Upper lobe of left lung (tissue), 6 donors: ENCODE measurements at places on chromosomes 7 and 10.
A peak's percentile ranks its signal among the peaks of the same experiment; 100 is the strongest.

GRCh38 chr10:6423413-6424170 is 156.5 kb downstream of the PRKCQ start:
- peaks cover 4% of the 10 kb centered on the region for H3K36me3 ChIP-seq
- H3K27me3 ChIP-seq: no peaks in the 10 kb centered on the region
- no peak overlapping the region for H3K27ac ChIP-seq
- H3K4me1 ChIP-seq: no peaks in the 10 kb centered on the region
- no peak for DNase-seq

DNA sequence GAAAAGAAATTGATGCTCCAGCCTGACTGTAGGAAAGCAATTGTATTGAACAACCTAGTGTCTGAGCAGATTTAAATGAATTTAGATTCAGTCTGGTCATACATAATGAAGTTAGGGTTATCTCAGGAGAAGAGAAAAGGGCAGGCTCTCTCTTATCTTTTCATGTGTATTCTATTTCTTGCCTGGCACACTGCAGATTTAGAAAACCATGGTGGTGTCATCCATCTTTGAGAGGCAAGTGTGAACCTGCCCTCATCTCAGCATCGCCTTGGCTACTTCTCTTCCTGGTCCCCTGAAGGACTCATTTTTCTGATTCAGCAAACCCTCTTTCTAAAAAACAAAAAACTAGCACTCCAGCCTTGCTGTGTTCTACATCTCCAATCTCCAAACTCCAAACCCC is 137.7 kb downstream of the LRRC4 start:
- H3K27ac ChIP-seq: no peak overlapping the region
- H3K36me3 ChIP-seq: peaks cover 8% of the 10 kb centered on the region
- H3K27me3 ChIP-seq: no peaks in the 10 kb centered on the region
- no peak overlapping the region for H3K4me3 ChIP-seq

- no peaks in the 10 kb centered on the region for H3K27me3 ChIP-seq
- no peak for DNase-seq
- no peak overlapping the region for H3K27ac ChIP-seq
- no peaks in the 10 kb centered on the region for H3K4me1 ChIP-seq
- H3K4me3 ChIP-seq: no peak overlapping the region
Observed at GRCh38 chr7:20062932-20063331, 154.3 kb downstream of the MACC1 start.

DNA sequence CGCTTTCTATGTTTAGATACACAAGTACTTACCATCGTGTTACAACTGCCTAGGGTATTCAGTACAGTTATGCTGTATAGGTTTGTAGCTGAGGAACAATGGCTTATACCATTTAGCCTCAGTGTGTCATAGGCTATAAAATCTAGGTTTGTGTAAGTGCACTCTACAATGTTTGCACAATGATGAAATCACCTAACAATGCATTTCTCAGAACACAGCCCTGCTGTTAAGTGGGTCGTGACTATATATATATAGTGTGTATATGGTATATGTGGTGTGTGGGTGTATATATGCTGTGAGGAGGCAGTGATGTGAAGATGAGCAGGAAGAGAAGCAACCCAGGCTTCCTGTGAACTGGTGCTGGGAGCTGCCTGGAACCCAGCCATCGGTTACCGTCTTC is 65.6 kb upstream of the MKI67 start:
- no peak overlapping the region for H3K27ac ChIP-seq
- no peak overlapping the region for H3K4me3 ChIP-seq
- H3K36me3 ChIP-seq: no peaks in the 10 kb centered on the region
- no peak for DNase-seq
- H3K4me1 ChIP-seq: no peaks in the 10 kb centered on the region

DNA sequence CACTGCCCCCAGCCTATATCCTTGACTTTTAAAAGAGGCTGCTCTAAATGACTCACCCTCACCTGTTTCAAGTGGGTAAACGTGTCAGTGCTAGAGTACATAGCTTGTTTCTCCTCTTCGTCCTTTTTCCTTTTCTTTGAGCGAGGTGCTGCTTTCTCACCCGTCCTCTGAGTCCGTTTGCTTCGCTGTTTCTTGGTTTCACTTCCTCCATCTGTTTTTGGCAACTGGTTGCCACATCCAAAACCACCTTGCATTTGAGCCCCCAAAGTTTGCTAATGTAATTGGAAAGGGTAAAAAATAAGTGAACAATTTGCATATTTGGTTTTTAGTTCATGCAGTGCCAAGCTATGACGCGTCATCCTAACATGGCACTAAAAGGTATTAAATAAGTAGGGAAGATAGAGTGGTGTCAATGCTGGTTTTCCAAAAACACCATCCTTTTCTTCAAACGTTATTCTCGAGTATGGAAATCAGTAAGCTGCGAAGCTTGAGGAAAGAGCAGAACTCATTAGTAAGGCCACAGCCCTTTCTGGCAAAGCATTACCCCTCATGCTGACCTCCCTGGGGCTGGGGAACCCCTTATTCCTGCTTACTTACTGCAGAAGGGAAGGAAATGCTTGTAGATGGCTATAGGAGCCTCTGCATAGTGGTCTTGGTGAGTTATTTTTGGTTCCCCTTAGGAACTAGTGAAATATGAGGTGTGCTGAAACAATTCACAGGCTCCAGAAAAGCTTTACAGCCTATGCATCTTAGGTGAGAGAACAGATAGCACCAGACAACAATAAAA is 133.5 kb downstream of the GALNT11 start:
- peaks cover 57% of the 10 kb centered on the region for H3K36me3 ChIP-seq
- no peak overlapping the region for H3K4me3 ChIP-seq
- H3K27me3 ChIP-seq: no peaks in the 10 kb centered on the region
- H3K27ac ChIP-seq: no peak overlapping the region

DNA sequence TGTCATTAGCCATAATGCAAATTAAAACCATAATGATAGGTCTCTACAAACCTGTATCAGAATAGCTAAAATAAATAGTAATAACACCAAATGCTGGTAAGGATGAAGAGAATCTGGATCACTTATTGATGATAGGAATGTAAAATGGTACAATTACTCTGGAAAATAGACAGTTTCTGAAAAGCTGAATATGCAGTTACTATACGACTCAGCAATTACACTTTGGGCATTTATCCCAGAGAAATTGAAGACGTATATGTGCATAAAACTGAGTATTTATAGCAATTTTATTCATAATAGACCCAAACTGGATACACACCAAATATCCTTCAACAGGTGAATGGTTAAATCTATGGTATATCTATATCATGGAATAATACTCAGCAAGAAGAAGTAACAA is 7.9 kb downstream of the RPA3 start:
- H3K4me3 ChIP-seq: no peak overlapping the region
- no peak for DNase-seq
- H3K36me3 ChIP-seq: no peaks in the 10 kb centered on the region
- no peaks in the 10 kb centered on the region for H3K27me3 ChIP-seq
- no peaks in the 10 kb centered on the region for H3K4me1 ChIP-seq

DNA sequence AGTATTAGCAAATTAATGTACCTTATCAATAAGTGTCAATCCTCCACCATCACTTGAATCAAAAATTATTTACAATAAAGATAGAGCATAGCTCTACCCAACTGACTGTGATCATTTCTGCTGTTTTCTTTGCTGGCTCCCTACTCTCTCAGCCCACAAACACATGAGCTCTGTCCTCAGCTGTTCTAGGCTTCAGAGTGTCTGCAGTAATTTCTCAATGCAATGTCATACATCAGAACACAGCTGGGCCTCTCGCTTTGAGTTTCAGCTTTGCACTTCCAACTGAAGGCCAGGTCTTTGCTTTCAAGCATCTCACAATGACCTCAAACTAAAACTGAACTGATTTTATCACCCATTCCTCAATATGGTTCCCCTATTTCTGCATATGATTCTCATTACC is 55.7 kb downstream of the RNF133 start:
- H3K27ac ChIP-seq: no peak overlapping the region
- no peak for DNase-seq
- no peaks in the 10 kb centered on the region for H3K27me3 ChIP-seq
- H3K4me1 ChIP-seq: no peaks in the 10 kb centered on the region

GRCh38 chr7:132609222-132609621 is 33.0 kb upstream of the PLXNA4 start:
- no peaks in the 10 kb centered on the region for H3K27me3 ChIP-seq
- H3K4me3 ChIP-seq: no peak overlapping the region
- no peaks in the 10 kb centered on the region for H3K36me3 ChIP-seq
- no peak for DNase-seq

DNA sequence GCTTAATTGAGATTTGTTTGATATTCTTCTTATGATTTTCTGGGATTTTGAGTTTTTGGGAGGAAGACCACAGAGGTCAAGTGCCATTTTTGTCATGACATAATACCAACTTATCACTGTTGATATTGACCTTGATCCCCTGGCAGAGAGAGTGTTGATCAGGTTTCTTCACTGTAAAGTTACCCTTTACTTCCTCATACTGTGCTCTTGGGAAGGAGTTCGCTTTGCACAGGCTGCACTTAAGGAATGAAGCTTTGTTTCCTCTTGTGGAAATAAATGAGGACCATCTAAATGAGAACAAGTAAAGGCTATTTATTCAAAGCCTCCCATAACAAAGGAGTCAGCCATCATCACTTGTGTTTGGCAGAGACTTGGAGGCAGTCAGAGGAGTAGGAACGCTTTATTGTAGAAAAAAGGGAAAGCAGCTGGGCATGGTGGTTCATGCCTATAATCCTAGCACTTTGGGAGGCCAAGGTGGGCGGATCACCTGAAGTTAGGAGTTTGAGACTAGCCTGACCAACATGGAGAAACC is 16.1 kb downstream of the ST7 start:
- no peaks in the 10 kb centered on the region for H3K27me3 ChIP-seq
- no peaks in the 10 kb centered on the region for H3K36me3 ChIP-seq
- no peak for DNase-seq
- H3K27ac ChIP-seq: no peak overlapping the region
- H3K4me3 ChIP-seq: no peak overlapping the region

GRCh38 chr7:93146472-93147141 is 1.6 kb downstream of the SAMD9L start:
- H3K4me1 ChIP-seq: peaks cover 24% of the 10 kb centered on the region
- H3K27ac ChIP-seq: peak overlapping the region; percentile 83
- no peak for DNase-seq
- no peaks in the 10 kb centered on the region for H3K27me3 ChIP-seq
- peaks cover 24% of the 10 kb centered on the region for H3K36me3 ChIP-seq
- peak overlapping the region; percentile 49 for H3K4me3 ChIP-seq
